Cortex of kidney (tissue), 1 donor: ENCODE measurements at places on chromosomes 2 and 18.

- DNase-seq = no peak
Measured at GRCh38 chr2:35819033-35819432, 536.5 kb upstream of the CRIM1 start.

DNA sequence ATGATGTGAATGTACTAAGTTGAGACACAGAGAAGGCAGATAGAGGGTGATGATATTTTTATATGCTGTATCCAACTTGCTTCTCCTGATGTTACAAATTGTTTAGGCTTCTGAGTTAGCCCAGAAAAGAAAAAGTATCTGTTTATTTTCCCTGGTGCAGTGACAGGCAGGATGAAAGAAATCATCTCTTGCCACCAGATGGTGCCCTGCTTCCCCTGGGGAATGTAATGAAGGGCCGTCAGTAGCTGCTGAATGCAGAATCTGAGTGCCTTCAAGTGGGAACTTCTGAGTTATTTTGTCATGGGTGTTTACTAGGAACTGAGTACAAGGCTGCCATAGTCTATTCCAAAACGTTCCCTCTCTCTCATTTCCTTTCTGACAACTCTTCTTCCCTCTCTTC lies 525.6 kb downstream of the MBD2 start:
- DNase-seq = no peak

- no peak for DNase-seq
Measured at GRCh38 chr2:88127888-88128653, at the start of gene FABP1. FABP1 (minus strand) TSS chr2:88128062; CDS start chr2:88128017, 45 bp downstream.

GRCh38 chr2:69375494-69376353 lies 11.3 kb downstream of the GFPT1 start:
- no peak for DNase-seq

- no peak for DNase-seq
Measured at GRCh38 chr18:21575656-21576055, 24.8 kb downstream of the ESCO1 start.

DNA sequence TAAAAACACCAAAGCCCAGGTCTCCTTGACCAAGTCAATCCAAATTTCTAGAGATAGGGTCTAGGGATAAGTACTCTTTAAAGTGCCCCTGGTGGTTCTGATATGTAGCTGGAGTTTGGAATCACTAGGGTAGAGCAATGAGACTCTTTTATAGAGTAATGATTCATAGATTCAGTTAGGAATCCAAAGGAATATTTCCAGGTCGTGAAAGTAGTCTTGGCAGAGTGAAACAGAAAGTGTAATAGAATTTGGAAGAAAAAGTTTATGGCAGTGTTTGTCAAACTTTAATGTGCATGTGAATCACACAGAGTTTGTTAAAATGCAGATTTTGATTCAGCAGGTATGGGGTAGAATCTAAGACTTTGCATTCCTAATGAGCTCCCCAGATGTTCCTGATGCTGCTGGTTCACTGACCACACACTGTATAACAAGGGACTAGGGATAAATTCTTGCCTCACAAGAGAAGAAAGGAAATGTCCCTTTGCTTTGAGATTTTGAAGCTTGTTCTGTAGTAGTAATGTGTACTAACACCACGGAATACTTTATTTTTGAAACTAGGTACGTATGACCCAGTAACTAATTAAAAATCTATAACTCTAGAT lies 1.8 kb downstream of the UPP2 start:
- no peak for DNase-seq

DNA sequence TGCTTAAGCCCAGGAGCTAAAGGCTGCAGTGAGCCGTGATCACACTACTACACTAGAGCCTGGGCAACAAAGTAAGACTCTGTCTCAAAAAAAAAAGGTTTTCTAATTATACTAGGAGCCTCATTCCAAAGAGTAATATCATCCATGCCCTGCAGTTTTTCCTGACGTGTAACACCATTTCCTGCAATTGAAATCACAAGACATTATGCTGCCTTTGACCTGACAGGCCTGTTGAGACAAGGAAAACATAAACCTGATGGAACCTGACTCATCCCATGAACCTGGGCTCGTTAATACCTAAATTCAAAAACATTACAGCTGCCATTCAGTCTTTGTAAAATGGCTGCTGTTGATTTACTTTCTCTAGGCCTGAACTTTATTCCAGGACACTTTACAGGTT lies 58.7 kb upstream of the PEX13 start:
- DNase-seq = no peak

DNA sequence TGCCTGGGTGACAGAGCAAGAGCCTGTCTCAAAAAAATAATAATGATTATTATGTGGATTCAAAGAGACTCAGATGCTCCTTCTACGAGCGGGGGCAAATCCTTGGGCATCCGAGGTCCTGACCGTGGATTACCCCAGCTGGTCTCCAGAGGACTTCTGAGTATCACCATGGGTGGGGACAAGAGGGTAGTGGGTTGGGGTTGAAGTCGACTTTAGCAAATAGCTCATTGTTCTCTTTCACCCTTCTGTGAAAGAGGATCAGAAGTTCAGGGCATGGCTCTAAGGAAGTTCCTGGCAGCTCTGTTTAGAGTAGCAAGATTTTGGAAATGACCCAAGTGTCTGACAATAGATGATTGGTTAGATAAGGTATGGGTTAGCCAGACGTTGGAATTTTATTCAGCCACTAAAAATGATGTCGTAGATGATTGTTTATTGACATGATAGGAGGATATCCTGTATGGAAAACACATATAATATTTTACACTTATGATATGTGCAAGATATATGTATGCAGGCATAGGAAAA lies 59.0 kb upstream of the SPRED2 start:
- no peak for DNase-seq
